Right cardiac atrium (tissue), 5 donors: ENCODE measurements at places on chromosomes 2 and 18. TPM values are rescaled to one million over a fixed set of nuclear protein-coding genes. Genes with fewer than 3 reads are reported as not detected.

DNA sequence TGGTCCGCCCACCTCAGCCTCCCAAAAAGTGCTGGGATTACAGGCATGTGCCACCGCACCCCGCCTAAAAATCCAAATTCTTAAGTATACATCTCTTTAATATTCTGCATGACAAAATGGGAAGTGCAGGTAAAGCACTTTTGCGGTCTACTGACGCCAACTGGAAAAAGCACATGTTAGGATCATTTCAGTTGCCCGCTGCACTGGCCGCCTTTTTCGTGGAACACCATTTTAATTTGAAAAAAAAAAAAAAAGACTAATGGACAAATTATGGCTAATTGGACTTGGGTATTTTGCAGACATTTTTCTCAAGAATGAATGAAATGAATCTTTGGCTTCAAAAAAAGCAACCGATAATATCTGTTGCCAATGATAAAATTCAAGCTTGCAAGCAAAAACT is 129.3 kb upstream of the GPC1 start:
- DNase-seq: no peak

- DNase-seq: no peak
Measured at GRCh38 chr18:42893977-42894376, 221.5 kb downstream of the RIT2 start.

UGT1A3 gene
- not detected for total RNA-seq

ATP8B1 gene
- total RNA-seq: 11.5 TPM

STARD6 gene
- total RNA-seq: not detected

DNA sequence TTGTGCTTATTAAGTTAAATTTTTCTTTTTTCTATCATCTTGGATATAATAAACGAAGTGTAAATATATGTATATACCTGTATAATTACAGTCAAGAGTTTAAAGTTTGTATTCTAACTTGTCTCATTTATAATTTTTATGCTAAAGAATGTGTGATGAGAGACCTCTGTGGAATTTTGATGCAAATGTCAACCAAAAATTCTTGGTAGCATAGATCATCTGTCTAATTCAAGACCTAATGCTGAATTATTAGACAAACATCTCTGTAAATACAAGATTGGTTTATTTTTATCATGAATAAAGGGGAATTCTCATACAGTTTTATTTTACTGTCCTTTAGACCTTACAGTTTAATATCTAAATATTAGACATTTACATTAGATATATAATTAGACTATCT is 149.2 kb upstream of the VWC2L start:
- DNase-seq: no peak

GRCh38 chr2:206823178-206823577 is 57.8 kb downstream of the FASTKD2 start:
- DNase-seq: no peak

DNA sequence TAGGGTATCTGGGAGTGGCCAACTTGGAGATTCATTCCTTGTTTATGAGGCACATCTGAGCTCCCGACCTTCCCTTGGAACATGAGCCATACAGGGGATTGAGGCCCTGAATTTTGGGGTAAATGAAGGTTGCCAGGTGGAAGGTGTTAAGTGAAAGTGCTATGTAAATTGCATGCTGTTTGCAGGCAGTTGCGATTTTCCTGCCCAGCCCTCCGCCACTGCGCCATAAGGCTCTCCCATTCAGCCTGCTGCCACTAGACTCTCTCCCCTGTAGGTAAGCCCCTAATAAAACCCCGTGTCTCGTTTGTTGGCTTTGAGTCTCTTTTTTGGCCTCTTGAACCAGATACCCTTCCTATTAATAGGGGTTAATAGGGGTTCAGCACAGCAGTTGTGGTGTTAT is 33.8 kb downstream of the PCARE start:
- DNase-seq: no peak

GPR155 gene
- total RNA-seq: 15.5 TPM

- DNase-seq: no peak
Measured at GRCh38 chr2:10344105-10345066, 41.7 kb downstream of the HPCAL1 start.

- no peak for DNase-seq
Measured at GRCh38 chr2:120942658-120943057, 207.0 kb downstream of the GLI2 start.

- DNase-seq: no peak
Measured at GRCh38 chr18:58527952-58528287, 101.0 kb downstream of the ALPK2 start.

DNA sequence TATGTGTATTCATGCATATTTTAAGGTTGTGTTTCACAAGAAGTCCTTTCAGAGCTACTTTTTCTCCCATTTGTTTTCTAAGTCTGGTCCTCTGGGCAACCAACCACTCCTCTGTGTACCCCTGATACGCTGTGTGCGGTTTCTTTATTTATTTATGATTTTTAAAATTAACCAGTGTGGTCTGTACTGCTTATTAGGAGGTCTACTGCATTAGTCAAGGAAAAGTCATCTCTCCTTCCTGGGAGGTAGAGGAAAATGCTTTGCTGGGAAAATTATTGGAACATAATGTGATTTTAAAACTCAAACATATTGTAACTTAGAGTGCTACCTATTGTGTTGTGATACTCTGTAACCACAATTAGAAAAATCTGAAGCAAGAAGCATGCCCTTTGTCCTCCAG is 1404.3 kb downstream of the SUCLG1 start:
- no peak for DNase-seq

GRCh38 chr2:159157361-159158209 is 128.9 kb downstream of the WDSUB1 start:
- DNase-seq: no peak

GRCh38 chr2:284896-285492 is 2.9 kb downstream of the ALKAL2 start:
- no peak for DNase-seq

GKN1 gene
- not detected for total RNA-seq

DNA sequence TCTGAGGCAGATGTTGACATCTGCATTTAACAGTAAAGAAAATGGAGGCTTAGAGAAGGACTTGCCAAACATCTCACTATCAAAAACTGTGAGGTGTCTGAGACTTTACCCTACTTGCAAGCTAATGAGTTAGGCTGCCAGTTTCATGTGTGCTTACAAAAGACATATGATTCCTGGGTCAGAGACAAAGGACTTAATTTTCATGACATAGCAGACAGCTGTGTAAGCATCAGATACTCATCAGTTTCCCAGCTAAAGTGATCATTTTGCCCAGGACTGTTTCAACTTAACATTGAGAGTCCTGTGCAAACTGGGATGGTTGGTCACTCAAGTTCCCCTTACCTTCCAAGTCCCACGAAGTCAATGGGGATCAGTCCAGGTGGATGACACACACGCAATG is 18.9 kb upstream of the DAPL1 start:
- DNase-seq: no peak

ADD2 gene
- total RNA-seq: 0.40 TPM

DNA sequence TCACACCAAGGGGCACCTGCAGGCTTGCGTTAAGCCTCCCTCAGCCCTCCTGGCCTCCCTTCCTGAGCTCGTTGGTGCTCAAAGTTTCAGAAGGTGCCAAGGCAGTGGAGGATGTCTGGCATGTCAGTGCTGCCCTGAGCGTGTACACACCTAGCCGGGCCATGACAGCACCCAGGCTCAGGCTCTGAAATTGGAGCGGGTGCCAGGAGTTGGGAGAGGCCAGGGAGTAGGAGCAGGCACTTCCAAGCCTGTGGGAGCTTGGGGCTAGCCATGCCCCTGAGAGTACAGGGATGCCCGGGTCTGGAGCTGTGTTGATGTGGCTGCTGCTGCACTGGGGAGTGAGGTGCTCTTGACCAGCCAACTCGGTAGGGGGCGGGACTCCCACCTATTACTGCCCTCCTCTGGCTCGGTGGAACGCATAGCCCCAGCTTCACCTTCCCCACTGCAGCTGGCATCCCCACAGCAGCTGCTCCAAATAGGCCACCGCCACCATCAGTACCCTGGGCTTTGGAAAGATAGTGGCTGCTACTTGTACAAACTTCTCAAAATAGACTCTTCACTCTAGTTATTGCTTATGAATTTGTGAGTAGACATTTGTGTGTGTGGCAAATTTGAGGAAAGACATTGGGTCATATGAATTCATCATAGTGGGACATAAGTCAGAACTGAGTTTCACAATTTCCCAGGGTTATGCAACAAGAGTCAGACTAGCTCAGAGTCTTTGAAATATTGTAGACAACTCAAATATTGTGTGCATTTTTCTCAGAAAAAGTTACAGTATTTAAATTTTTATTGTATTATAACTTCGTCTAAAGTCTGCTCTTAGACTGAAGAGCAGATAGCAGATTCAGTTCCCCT is 6.8 kb upstream of the PCARE start:
- DNase-seq: no peak

TTN gene
- 1,615 TPM for total RNA-seq

RAB31 gene
- total RNA-seq: 21.5 TPM

DNA sequence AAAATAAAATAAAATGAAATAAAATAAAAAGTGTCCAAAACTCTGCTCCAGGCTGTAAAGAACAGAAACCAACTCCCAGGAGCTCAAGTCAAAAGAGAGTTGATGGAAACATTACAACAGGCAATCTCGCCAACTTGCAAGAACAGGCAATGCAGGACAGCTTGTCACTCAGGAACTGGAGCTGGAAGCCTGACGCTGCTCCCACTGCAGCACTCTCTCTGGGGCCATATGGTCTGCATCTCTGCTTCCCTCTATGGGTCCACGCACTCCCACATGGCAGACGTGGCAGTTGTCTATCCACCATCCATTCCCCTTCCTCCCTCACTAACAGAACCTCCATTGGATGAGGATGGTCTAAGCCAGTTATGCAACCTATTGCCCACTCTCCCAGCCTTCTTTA is 23.3 kb upstream of the ARPC2 start:
- DNase-seq: no peak

- DNase-seq: no peak
Measured at GRCh38 chr2:156779416-156780120, 343.4 kb downstream of the GPD2 start.

CCDC74B gene
- total RNA-seq: 1.4 TPM

GRCh38 chr2:76247006-76247405 is 536.3 kb upstream of the GCFC2 start:
- no peak for DNase-seq

DNA sequence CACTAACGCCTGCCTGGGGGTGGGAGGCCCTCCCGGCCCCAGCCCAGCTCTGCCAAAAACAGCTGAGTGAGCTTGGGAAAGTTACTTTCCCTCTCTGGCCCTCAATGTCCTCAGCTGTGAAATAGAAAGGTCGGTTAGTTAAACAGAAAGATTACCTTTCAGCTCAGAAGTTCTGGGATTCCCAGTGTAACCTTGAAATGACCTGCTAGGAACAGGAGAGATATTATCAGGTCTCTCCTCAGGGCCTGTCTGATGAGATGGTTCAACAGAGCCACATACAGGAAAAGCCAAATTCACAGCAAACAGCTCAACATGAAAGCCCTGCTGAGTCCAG is 68.8 kb downstream of the LBH start:
- DNase-seq: no peak

DNA sequence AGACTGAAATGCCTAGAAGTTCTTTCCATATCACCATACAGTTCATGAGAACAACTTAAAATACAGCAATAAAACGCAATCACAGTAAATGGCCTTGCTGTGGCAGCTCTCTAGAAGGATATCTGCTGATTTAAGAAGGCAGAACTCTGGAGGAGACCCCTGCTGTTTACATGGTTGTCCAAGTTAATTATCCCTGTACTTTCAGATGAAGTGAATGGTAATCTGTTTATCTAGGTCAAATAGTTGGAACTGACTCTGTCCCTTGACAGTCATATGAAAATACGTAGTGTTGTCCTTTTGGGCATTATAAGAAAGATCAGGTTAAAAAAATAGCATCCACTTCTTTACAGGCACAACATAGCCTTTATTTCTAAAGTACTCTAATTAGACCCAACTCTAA is 115.6 kb downstream of the COLEC12 start:
- no peak for DNase-seq

DNA sequence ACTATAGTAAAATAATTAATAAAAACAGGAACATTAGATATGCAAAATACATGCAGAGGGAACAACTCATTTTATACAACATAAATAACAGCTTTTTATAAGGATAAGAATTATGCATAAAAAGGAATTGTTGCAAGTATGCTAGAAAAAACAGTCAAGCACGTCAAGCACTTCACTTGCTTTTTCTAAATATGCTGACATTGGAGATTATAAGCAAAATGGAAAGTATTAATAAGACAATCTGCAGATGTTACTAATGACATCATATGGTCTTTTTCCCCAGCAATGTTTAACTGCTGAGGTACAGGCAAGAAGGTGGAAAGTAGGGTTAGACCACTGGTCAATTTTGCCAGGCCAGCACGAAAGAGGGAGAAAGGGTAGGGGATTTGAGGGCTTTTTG is 111.7 kb downstream of the HIBCH start:
- DNase-seq: no peak

CCDC148 gene
- total RNA-seq: 0.70 TPM

DNA sequence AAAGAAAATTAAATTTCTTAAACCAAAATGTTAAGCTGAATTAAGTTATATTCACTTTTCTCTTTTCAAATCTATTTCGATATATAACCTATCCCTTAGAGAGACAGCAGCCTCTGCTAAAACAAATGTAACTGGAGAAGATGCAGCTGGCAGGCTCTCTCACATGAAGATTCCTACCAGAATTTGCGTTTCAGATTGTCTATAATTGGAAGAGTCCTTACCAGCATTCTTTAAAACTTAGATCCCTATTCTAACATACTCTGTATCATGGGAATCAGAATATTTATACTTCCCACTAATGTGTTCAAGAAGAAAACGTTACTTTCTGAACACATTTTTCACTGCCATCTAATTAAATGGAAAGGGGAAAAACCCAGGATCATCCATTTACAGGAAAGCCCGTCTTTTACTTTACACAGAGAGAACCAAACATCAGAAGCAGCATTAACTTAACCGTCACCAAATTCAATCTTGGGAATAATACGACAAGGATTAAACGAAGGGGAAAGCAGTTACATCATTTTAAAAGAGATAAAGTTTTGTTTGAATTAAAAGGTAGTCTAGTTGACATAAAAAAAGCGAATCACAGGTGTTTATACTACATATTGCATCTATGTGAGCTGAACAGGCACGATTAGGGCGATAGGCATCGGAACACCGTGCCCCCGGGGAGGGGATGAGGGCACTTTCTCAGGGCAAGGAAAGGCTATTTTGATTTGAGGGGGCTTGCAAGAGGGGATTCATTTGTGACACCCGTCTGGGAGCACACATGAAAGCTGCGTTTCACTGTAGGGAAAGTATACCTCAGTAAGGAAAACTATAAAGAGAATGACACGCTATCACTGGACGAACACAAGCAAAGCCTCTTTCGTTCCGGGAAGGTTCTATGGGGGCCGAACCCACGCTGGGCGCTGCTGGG is 1.3 kb downstream of the PTPN2 start:
- DNase-seq: no peak

- no peak for DNase-seq
Measured at GRCh38 chr2:70748002-70748784, 19.8 kb downstream of the ADD2 start.

DNA sequence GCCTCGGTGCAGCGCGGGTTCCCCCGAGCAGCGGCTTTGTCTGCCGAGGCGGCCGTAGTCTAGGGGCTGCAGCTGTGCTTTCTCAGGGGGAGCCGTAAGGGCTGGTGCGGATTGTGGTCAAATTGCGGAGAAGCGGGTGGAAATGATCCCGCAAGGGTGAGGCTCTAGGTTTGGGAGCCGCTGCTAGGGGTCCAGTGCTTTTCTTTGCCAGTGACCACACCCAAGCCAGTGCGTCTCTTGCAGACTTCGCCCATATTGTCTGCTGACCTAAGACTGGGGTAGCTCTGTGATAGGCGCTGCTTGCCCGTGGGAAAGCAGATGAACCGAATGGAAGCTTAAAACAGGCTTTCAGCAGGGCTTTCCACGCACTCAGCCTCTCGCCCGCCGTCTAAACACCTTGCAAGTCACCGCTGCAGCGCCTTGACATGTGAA is 2.1 kb downstream of the DPYSL5 start:
- DNase-seq: no peak

- no peak for DNase-seq
Measured at GRCh38 chr2:98539056-98539735, 69.1 kb downstream of the COA5 start.
